AG09309 (cell line): ENCODE measurements at places on chromosomes 5 and 9.

GRCh38 chr5:168114444-168115017 is 176.9 kb upstream of the WWC1 start:
- DNase-seq = no peak

GRCh38 chr5:39711821-39712220 is 287.0 kb upstream of the DAB2 start:
- DNase-seq = no peak

DNA sequence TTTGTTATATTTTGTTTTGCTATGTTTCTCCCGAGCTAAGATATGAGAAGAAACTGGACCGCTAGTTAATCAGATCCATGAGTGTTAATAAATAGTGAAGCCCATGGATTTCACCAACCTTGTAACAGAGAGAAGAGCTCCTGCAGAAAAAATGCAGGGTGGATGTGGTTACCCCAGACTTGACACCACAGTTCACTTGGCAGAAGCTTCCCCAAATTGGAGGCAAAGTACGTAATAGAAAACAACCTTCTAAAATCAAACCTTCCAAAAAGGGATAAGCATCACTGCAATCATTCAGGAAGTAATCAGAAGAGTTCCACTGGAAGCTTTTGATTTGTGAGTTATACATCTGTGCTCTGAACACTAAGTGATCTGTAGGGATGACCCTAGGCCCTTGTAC is 267.5 kb downstream of the ACTL7B start:
- DNase-seq = no peak

DNA sequence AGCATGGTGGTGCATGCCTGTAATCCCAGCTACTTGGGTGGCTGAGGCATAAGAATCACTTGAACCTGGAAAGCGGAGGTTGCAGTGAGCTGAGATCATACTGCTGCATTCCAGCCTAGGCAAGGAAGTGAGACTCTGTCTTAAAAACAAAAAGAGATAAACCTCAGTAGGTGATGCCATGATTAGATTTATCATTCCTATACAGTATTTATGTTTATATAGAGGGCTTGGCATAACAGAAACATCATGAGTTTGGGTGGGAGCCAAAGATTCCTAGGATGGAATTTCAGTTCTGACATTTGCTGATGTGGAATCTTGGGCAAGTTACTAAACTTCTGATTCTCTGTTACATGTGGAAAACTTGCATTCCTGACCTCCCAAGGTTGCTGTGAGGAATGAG is 22.3 kb downstream of the RFK start:
- no peak for DNase-seq

DNA sequence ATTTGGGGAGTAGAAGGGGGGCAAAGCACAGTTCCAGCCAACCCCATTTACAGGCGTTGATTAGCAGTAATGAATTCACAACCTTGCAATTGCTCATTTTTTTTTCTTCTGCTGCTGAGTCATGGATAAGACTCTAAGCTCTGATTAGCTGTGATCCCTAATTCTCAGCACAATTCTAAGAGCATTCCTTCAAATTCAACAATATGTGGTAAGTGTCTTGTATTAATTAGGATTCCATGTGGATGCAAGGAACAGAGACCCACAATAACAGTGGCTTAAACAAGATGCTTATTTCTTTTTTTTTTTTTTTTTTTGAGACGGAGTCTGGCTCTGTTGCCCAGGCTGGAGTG is 133.4 kb downstream of the PALM2AKAP2 start:
- no peak for DNase-seq

DNA sequence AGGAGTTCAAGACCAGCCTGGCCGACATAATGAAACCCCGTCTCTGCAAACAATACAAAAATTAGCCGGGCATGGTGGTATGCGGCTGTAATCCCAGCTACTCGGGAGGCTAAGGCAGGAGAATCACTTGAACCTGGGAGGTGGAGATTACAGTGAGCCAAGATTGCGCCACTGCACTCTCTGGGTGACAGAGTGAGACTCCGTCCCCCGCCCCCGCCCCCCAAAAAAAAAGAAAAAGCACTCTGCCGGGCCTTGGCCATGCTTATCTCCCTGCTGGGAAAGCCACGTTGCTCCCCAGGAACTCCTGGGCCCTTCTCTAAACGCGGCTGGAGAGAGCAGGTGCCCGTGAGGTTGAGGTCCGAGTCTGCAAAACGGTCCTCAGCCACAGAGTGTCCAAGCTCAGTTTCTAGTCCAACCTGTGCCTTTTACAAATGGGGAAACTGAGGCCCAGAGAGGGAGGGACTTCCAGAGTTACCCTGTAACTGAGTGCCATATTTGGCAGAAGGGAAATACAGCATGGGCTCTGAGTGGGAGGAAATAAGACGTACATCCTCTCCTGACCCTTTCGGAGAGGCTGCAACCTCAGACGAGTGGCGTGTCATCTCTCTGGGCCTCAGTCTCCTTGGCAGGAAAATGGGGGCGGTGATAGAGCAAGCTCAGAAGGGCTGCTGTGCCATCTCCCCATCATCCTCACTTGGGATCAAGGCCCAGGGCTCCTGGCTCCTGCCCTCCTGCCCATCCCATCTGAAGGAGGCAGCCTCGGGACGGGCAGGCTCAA is 6.6 kb upstream of the PHYHD1 start:
- DNase-seq = no peak

DNA sequence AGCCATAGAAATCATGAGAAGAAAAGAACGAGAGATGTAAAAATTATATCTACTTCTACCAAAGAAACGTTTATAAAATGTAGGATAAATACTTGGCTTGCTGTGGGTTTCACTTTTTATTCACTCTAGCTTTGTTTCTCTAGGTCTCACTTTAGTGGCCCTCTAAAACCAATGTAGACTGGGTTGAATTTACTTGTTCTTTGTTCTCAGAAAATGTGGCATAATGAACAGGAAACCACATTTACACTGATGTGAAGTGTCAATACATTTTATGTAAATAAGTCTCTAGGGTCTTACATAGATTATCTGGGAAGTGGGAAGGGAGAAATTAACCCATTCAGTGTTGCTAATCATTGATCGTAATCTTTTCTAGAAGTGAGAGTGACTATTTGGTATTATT is 58.9 kb downstream of the PLPPR1 start:
- DNase-seq = no peak

DNA sequence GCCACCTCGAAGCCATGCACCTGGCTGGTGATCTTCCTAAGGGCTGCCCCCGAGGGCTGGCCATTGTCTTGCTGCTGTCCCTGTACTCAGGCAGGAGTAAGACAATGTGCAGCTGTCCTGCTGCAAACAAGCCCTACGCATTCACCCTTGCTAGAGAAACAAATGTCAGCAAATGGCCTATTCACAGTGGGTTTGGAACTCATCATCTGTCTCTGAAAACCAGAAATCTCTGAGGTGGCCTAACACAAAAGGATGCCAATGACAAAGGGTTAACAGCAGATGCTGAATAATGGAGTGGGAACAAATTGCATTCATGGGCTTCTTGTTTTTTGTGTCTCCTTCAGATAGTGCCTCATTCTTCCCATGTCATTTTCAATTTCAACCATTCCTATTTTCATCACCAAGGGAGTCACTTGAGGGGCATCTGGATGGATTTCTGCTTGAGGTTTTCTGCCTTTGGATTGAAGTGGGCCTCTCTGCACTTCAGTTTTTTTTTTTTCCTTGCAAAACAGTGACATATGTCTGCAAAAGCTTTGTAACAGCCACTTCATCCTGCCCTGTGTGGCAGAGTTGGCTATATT is 261.6 kb upstream of the VLDLR start:
- DNase-seq = no peak

DNA sequence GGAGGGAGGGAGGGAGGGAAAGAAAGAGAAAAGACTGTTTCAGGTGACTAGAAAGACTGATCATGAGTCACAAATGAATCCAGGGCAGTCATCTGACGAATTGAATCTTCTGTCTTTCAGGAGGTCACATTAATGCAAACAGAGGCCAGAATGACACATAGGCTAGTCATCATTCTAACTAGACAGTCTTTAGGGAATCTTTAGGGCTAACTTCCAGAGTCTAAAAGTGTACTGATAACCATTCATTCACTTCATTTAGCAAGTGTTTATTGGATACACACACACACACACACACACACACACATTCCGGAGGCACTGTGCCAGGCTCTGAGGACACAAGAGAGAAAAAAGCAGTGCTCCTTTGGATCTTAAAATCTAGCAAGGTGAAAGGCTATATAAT is 156.7 kb downstream of the EBF1 start:
- DNase-seq = peak; percentile 83

DNA sequence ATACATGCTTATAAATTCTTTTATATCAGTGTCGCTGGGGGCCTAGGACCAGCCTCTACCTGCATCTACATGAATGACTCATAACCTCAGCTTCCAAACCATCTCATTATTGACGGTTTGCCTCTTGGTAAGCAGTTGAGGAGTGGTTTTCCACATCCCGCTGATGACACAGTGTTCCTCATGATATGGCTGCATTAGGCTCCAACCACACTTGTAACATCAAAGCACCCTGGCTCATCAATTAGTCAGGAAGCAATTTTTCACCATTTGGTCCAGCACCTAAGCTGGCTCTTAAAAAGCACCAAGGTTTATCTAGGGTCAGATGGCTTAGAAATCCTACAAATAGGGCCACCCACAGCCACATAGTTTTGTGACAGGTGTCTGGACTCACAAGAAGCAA is 402.4 kb downstream of the ARHGEF28 start:
- no peak for DNase-seq

DNA sequence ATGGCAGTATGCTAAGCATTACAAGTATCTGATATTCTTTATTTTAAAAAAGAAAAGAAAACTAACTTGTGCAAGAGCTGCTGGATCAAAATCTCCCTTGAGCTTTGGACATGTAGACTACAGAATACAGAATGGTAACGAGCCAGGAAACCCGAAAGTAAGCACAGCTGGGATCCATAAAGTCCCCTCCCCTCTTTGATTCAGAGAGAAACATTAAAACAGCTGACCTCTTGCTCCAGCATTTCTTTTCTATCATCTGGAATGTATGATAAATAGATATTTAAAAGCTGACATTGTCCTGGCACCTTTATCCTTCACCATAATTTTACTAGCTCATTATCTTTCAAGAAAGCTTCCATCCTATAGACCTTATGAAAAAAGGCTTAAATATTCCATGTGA is 28.2 kb upstream of the LPAR1 start:
- peak; percentile 24 for DNase-seq

- no peak for DNase-seq
These were observed 233.2 kb upstream of the RFX3 start for GRCh38 chr9:3758816-3759576.

GRCh38 chr5:72204946-72205345 is 97.7 kb downstream of the MAP1B start:
- DNase-seq = no peak

DNA sequence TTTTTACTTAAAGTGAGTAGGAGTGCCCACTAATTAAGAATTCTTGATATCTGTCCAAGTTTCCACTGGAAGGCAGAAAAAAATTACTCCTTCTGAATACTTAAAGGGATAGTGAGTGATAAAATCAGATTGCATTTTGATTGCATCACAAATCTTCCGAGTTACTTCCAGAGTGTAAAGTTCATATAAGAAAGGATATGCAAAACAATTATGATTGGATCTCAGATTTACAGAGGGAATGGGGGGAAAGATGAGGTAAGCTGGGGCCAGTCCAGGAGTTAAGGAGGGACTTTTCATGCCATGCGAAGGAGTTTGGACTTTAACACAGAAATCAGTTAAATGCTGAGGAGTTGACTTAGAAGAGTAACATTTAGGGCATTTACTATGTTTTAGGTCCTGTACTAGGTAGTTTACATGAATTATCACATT is 9.3 kb upstream of the RNF145 start:
- DNase-seq = peak; percentile 24

DNA sequence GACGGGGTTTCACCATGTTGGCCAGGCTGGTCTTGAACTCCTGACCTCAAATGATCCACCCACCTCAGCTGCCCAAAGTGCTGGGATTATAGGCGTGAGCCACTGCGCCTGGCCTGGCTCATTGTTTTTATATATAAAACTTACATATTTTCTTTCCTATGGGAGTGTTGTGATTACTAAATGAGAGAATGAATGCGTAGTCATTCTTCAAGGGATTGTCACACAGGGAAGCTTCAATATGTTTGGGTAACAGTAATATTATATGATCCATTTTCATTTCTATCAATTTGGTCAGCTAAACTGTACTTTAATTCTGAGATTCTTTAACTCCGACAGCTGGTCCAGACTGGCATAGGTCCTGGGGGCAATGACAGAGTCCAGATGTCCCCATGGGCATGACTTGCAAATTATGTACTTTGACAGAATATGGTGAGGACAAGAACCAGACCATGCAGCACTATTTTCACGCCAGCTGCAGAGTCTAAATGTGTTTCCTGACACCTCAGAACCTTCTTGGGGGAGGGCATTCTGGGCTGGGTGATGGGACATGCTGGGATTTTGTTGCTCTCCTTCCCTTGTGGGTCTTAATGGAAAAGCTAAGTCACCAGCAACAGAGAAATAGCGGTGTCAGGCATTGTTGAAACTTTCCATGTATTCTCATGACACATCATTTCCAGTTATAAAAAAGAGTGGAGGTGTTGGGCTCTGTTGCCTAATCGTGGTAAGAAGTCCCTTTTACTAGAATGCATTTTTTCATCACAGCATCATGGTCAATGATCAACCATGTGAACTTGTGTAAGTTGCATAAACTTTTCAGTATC is 40.9 kb upstream of the TNC start:
- DNase-seq = peak; percentile 95

DNA sequence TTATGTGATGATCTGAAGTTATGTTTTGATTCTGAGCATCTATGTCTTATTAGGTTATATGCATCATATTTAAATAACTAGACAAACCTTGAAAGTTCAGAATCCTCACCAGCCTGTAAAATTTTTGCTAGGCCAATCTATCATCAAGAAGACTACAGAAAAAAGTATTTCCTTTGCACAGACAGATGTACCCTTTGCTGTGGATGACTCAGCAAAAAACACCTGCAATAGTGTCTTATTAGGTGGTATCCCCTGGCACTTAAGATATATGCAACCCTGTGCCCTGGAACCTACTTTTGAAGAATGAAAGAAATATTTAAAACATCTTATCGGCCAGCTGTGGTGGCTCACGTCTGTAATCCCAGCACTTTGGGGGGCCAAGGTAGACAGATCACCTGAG is 130.6 kb downstream of the SLF1 start:
- DNase-seq = no peak

DNA sequence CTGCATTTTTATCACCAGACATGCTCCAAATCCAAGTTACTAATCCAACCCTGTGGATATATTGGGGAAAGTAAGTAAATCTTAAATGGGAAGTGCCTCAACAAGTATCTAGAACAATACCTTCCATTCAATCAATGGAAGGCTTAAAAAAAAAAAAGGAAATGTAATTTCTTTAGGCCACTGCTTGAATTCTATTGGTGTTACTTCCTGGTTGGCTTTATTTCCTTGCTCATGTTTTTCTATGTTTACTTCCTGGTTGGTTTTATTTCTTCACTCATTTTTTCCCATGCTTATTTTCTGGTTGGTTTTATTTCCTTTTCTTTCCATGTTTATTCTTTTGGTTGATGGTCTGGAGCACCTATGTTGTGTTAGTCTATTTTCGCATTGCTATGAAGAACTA is 363.9 kb downstream of the KDM4C start:
- DNase-seq = no peak

DNA sequence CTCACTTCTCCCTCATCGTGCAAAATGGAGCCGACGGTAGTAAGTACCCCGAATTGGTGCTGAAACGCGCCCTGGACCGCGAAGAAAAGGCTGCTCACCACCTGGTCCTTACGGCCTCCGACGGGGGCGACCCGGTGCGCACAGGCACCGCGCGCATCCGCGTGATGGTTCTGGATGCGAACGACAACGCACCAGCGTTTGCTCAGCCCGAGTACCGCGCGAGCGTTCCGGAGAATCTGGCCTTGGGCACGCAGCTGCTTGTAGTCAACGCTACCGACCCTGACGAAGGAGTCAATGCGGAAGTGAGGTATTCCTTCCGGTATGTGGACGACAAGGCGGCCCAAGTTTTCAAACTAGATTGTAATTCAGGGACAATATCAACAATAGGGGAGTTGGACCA is 979 bp downstream of the PCDHGA12 start:
- DNase-seq = no peak
